Vagina (tissue), 2 donors: ENCODE measurements at places on chromosomes 3 and 15.

DNA sequence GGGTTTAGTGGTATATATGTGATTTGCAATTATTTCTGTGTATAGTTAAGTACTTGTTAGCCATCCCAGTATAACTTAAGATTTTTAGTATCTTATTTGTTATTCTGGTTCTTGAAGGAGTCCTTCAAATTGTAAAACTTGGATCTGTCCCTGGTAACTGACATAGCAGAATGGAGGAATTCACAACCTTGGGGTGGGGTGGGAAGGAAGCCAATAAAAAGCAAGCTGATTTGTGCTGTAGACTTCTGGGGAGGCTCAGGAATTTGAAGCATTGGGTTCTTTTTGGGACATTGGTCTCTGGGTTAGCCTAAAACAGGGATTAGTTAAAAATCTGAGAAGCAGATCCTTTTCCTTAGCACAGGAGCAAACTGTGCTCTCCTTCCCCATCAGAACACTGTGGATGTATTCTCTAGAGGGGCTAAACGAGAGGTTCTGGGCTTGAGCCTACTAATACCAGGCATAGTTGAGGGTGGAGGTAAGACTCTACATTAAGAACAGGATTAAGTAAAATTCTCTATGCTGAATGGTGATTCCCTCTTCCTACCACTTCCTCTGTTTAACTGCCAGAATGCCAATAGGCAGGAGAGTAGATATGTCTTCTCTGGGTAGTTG, 42.2 kb downstream of the GMPS start:
- DNase-seq, result no peak

GRCh38 chr3:102054543-102055080, 205.3 kb downstream of the NFKBIZ start:
- no peak for DNase-seq

- DNase-seq, result peak; percentile 54
Observed at GRCh38 chr3:127167315-127168043, 25.5 kb upstream of the PRR23E start.

DNA sequence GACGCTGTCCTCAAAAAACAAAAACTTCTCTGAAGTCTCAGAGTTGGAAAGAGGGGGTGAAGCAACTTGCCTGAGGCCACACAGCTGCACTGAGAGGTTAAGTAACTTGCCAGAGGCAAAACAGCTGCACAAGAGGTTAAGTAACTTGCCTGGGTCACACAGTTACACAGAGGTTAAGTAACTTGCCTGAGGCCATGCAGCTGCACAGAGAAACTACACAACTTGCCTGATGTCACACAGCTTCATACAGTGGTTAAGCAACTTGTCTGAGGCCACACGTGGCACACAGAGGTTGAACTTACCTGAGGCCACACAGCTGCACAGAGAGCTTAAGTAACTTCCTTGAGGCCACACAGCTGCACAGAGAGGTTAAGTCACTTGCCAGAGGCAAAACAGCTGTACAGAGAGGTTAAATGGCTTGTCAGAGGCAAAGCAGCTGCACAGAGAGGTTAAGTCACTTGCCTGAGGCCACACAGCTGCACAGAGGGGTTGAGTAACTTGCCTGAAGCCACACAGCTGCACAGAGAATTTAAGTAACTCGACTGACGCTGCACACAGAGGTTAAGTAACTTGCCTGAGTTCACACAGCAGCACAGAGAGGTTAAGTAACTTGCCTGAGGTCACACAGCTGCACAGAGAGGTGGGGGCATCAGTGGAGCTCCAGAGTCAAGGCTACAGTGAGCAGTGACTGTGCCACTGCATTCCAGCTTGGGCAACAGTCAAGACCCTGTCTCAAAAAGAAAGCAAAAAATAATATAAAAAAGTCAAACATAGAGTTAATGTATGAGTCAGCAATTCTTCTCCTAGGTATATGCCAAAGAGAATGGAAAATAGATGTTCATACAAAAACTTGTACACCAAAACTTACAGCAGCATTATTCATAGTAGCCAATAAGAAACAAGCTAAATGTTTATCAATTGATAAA, 12.0 kb upstream of the ACAD9 start:
- DNase-seq, result no peak

DNA sequence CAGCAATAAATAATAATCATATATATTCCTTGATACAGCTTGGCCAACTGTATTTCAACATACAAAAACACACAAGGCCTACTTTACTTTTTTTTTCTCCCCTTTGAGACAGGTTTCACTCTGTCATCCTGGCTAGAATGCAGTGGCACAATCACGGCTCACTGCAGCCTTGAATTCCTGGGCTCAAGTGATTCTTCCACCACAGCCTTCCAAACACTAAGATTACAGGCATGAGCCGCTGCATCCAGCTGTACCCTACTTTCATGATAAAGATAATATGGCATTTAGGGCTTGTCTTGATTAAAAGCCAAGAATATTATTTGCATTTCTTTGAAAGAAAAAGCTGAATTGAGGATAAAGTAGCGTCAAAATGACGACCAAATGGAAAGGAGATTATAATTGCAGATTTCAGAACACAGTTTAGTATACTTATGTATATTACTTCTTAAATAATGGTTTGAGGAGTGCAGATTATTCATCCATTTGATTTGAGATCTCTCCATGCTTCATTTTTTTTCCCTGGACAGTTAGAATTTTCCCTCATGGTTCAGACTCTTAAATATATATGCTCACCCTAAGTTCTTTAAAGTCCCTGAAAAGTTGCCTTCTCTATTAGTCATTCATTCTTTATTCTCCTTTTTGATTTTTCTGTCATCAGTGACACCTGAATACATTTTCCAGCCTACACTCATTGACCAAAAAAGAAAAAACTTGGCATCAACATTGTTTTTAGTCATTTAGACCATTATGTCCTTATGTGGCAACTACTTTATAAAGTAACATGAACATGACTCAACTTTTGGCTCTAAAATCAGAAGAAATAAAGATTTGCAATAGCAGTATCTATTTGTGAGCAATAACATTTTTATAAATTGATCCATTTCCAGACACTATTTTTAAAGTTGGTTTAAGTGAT, 48.5 kb upstream of the MLF1 start:
- DNase-seq, result no peak

GRCh38 chr3:55622733-55623132, 135.6 kb upstream of the WNT5A start:
- no peak for DNase-seq

- no peak for DNase-seq
Observed at GRCh38 chr3:73784686-73785392, 160.1 kb upstream of the PDZRN3 start.

GRCh38 chr15:92393980-92394308, 263 bp downstream of the ST8SIA2 start:
- DNase-seq, result no peak

GRCh38 chr3:49021813-49022687, at the start of gene NDUFAF3:
Gene NDUFAF3, plus strand, starts transcription at chr3:49022121. Its CDS starts 24 bp downstream, at chr3:49022145.
- peak; percentile 96 for DNase-seq

- DNase-seq, result no peak
Observed at GRCh38 chr3:159482994-159483367, 505.7 kb upstream of the IL12A start.

DNA sequence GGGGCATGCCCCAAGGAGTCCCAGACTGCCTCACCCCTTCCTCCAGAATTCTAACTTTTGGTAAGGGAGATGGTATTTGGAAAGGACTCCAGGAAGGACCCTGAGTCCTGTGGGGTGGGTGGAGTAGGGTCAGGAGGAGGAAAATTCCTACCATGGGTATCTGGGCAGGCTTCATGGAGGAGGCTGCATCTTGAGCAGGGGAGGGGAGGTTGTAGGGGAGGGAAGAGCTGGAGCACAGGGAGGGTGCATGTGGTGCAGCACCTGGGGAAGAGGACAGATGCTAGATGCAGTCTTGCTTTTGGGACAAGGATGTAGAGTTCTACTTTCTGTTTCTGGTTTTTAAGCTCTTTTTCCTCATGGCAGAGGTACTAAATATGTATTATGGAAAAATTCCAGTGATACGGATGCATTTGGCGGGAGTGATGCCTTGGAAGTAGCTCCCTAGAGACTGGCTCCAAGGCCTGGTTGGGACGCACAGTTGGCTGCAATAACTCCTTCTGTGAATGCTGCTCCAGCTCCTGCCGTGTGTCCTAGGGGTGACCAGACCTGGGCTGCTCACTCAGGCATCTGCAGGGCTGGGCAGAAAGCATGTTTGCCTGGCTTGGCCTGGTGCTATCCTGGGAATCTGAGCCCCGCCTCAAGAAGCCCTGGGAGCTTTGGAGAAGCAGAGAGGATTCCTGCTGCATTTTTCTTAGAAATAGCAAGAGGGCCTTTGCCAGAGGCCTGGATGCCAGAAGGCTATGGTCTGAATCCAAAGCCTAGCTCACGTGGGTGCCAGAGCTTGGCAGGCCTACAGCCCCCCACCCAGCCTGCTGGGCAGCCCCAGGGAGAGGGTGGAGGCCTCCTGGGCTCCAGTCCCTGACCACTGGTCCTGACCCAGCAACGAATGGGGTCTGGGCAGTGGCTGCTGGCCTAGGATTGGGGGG, 10.1 kb downstream of the SEMA3F start:
- DNase-seq, result no peak

DNA sequence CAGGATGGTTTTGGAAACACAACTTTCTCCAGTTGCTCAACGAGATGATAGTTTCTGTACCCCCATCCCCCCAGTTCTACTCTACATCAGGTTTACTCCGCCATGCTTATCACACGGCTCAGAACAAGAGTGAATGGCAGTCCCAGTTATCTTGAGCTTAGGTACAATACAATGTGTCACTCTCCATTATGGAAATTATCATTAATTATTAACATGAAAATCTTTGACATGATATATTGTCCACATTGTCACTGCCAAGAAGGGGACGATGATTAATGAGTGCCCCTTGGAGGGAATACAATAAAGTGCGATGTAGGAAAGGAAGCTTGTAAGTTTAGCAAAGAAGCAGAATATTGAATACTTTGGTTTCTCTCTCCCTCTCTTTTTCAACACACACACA, 252.6 kb upstream of the CFAP20DC start:
- no peak for DNase-seq
